SJSA1 (cell line): ENCODE measurements at places on chromosomes 6 and 20.

DNA sequence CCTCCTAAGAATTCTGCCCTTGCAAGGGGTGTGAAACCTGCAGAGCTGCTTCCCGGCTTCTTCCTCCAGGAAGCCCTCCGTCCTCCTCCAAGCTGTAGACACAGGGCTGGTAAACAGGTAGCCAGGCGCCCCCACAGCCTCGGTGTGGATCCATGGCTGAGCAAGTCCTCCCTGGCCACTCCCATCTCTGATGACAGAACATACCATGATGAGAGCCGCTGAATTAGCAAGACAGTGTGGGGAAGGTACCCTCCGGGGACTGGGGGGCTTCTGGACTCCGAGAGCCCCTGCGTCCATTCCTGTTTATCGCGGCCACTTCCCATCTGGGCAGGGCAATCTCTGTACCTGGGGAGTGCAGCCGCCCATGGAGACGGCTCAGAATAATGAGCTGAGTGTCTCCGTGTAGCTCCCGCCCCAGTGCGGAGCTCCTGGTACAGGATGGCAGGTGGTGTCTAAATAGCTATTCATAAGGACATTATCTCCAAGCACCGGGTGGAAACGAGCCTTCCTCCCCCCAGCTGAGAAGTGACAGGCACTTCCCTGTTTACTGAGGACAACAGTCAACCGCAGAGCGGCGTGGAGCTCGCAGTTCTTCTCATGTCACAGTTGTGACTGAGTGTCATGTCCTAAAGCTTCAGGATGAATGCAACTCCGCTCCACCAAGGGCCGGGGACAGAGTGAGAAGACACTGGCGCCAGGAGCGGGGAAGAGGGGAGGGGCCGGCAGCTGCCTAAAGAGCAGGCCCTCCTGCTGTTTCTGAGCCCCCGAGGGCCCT, 22.7 kb upstream of the NTSR1 start:
- DNase-seq, result no peak

GRCh38 chr6:30643656-30644055, 3.3 kb upstream of the C6orf136 start:
- DNase-seq, result no peak

- DNase-seq, result no peak
Observed at GRCh38 chr6:143677577-143677890, 231 bp upstream of the PHACTR2 start.

DNA sequence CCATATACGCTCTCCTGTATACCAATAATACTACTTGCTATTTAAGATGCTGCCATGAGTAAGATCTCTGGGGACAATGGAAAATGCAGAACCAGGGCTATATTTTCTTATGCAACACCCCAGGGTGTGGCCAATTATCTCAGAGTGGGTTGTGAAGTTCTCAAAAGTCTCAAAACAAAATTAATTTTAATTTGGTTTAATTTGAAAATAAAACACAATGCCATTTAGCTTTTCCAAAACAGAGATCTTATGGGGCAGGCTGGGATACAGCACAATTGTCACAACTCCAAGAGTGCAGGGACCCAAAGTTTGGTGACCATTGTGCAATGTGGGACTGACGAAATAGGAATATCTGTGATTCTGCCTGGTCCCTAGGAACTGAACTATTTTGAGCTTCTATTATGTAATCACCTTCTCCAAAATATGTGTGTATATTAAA, 43.1 kb downstream of the MBOAT1 start:
- DNase-seq, result no peak

DNA sequence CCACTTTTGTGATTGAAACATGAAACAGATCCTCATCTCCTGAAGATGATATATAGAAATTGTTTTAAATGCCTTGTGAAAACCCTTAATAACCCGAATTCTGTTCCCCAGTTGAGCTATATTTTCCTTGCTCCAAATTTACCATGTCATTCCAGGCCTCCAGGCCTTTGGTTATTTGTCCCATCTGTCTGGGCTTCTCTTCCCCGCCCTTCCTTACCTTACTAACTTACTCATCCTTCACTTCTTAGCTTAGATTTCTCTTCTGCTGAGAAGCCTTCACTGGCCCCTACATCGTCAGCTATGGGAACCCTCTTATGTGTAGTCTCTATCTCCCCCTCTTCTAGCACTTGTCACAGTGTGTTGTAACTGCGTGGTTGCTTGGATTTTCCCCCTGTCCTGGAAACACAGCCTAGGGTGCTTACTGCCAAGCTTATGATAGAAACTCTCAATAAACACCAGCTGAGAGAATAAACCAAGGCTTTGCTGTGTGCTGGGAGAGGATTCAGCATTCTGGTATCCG, 68.6 kb downstream of the SGK1 start:
- no peak for DNase-seq

DNA sequence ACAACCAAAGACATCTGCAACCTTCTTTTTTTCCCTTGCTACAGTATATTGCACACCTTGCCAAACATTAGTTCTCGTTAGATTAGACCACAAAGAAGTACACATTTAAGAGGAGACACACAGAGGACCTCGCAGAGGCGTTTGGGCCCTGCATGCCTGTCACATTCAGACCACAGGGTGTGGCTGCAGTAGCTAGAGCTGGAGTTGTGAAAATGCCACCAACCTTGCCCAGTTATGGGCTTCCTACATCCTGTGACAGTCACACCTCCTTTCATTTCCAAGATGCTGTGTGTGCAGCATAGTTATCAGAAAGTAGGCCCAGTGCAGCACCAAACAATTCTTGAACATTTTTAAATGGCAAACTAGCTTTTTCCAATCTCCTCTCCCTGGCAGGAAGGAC, 2.4 kb downstream of the SYNE1 start:
- no peak for DNase-seq

DNA sequence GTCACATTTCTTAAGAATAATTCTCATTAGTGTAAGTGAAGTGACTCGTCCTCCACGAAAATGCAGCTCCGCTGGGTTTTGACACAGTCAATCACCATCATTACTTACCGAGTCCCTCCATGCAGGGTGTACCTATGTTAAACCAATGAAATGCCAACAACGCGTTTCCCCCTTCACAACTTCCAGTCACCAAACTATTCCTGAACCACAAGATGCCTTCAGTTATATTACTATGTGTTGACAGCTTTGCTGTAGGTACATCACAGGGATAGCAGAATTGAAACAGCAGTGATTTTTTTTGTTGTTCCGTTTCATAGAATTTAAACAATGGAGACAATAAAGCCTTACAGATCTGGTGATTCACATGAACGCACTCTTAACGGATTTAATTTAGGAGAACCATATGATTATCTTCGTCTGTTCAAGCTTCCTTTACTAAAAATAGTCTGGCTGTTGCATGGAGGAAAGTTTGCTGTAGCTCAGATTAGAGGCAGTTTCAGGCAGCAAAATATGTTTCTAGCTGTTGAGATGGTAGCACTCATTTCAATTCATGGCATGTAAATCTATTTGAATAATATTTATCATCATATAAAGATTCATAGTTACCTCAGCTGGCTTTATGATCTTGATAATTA, 652.8 kb downstream of the PRKN start:
- no peak for DNase-seq

DNA sequence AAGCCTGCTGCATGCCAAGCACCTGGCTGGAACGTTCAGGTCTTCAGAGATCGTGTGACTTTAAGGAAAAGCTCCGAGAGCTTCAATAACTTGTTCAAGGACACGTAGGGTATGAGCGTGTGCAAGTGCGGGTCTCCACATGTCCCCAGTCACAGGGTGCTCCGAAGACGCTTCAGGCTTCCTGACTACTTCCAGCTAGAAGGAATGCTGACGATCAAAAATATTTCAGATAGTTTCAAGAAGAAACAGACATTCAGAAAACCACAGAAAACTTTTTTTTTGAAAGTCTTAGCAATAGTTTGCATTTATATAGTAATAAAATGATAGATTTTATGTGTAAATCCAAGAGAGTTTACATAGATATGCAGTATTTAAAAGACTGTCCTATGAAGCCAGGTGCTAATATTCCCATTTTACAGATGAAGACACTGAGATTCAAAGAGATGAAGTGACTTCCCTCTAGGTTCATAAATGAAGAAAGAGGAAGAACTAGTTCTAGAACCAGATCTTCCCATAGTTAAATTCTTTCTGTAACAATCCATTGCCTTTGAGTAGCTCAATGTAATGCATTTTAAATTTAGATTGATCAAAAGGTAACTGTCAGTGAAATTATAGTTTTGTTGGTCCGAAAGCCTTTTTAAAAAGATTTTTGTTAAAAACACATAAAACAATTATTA, 247.6 kb downstream of the MYLK4 start:
- no peak for DNase-seq
